Stimulated activated CD4-positive, alpha-beta T cell treated with anti-CD3 and anti-CD28 coated beads, Interleukin-2, amount 100 ng/mL, for 4 hours (primary cell): ENCODE measurements at places on chromosomes 6 and 20.

GRCh38 chr6:169075915-169076654, 177.6 kb downstream of the THBS2 start:
- DNase-seq, result no peak

- DNase-seq, result no peak
Measured at GRCh38 chr6:169157197-169158148, 96.2 kb downstream of the THBS2 start.

GRCh38 chr6:136706430-136706829, 85.8 kb downstream of the MAP3K5 start:
- no peak for DNase-seq

- no peak for DNase-seq
Measured at GRCh38 chr6:99492092-99492491, 23.1 kb downstream of the USP45 start.

- DNase-seq, result no peak
Measured at GRCh38 chr20:5135363-5136012, 8.7 kb downstream of the CDS2 start.

GRCh38 chr6:2988094-2988425, 11.6 kb upstream of the NQO2 start:
- DNase-seq, result no peak

DNA sequence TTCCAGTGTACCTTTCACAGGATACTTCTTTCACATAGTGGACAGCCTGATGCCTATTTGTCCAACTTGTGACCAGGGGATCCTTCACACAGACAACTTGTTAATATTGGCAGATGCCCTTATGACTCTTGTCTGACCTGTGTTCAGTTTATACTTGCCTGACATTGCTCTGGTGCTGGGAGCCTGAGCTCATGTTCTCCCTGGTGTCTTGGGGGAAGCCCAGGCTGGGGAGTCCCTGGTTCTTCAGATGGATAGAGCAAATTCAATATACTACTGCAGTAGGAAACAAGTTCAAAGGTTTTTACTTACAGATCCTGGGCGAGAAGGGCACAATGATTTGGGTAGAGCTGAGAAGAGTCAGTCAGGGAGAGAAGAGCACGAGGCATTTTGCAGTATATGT, 76.1 kb downstream of the NKAIN2 start:
- DNase-seq, result no peak

DNA sequence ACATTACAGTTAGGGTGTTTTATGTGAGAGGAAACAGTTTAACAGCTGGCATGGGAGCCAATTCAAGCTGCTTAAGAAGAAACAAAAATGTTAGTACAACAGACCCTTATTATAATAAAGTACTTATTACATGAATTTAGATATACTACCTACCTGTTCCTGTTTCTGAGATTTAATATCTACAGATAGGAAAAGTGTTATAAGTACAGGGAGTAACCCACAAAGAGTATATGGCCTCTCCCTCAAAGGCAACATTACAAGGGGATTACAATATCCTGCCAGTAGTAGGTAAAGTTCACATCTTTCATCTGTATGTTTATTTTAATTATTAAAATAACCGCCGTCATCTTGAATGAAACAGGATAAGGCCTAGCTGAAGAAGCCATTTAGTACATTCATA, 1.8 kb upstream of the ME1 start:
- DNase-seq, result no peak

DNA sequence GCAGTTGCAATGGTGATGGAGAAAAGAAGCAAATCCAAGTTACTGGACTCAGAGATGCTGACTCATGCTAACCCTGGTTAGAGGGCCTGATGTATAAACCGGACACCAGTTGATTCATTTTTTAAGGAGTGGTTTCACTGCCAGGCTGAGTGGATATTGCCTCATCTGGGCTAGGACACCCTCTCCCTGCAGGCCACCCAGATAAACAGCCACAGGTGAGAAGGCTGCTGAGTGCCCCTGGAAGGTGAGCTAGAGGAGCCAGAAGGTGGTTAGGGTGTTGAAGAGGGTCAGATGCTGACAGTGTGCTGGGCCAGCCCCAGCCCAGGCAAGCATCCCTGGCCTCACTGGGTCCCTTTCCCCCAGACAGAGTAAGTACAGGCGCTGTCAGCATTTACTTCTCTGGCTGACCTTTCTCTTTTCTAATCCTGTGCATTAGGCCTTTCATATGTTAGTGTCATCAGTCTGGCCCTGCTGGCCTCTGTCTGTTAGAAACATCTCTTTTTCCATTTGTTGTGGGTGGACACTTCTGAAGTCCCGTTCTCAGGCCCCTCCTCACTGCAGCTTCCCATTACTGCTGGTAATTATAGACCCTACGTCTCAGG, 13.5 kb downstream of the EPB41L1 start:
- no peak for DNase-seq

GRCh38 chr6:35449287-35449881, 2.8 kb upstream of the FANCE start:
- DNase-seq, result no peak

DNA sequence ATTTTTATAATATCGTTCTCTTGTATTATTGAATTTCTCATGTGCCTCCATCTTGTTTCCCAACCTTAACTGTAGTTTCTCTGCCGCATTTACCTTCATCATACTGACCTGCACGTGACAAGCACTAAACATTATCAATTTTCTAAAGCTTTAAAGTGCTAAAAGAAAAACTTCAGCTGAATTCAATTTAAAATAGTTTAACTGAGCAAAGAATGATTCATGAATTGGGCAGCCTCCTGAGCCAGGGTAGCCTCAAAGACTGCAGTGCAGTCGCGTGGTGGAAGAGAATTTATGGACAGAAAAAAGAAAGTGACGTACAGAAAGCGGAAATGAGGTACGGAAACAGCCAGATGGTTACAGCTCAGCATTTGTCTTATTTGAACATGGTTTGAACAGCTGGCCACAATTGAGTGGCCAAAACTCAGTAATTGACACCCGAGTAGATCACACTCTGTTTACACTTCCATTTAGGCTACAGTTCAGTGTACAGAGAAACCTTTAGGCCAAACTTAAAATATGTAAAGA, 4.2 kb upstream of the ZDHHC14 start:
- no peak for DNase-seq

GRCh38 chr6:139778688-139779087, 404.2 kb upstream of the CITED2 start:
- DNase-seq, result no peak

DNA sequence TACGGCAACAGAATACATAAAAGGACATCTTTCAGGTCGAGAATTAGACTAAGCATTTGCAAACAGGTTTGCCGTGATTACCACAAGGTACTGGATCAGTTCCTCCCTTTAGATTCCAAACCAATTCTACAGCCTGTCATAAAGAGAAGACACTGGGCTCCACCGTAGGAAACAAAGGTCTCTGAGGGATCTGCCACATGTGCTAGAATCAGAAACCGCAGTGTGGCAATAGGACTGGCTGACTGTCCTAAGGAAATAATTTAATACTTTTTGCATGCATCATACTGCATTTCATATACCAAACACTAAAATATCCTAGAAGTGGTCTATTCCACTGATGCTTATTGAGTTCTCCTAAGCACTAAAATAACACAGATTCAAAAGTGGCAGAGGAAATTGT, 59.2 kb downstream of the POPDC3 start:
- DNase-seq, result no peak

DNA sequence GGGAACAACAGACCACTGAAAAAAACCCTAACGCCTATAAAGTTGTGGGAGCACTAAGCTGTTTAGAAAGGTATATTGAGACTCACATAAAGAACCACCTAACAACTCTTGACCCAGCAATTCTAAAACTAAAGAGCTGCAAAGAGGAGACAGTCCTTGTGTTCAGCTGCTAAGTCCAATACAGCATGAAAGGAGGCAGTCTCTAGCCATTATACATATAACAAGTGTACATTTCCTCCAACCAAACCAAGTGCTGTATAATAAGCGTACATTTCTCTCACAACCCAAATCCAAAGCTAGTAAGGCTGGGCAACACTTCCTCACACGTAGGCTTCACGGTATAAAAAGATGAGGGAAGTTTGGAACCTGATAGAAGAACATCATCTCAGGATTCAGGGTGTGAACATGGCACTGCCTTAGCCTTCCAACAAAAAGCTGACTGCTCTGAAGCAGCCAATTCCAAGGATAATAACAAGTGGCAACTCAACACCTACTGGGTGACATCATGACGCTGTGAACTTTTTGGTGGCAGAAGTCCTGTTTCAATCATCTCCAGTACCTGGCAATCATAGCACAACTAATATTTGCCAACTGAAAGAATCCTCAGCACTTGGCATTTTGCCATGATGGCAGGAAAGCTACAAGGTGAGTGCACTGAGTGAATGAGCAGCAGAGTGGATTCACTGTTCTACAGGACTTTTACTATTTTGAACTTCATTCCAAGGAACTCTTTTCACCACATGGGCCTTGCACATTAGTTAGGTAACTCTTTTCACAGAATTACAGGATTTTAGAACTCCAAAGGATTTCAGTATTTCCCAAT, 16.6 kb downstream of the TBC1D20 start:
- no peak for DNase-seq

- no peak for DNase-seq
Measured at GRCh38 chr20:48956052-48956451, 34.5 kb downstream of the ARFGEF2 start.

- no peak for DNase-seq
Measured at GRCh38 chr6:35320031-35320410, 22.3 kb upstream of the PPARD start.

GRCh38 chr6:43804550-43805223, 34.7 kb downstream of the VEGFA start:
- no peak for DNase-seq

DNA sequence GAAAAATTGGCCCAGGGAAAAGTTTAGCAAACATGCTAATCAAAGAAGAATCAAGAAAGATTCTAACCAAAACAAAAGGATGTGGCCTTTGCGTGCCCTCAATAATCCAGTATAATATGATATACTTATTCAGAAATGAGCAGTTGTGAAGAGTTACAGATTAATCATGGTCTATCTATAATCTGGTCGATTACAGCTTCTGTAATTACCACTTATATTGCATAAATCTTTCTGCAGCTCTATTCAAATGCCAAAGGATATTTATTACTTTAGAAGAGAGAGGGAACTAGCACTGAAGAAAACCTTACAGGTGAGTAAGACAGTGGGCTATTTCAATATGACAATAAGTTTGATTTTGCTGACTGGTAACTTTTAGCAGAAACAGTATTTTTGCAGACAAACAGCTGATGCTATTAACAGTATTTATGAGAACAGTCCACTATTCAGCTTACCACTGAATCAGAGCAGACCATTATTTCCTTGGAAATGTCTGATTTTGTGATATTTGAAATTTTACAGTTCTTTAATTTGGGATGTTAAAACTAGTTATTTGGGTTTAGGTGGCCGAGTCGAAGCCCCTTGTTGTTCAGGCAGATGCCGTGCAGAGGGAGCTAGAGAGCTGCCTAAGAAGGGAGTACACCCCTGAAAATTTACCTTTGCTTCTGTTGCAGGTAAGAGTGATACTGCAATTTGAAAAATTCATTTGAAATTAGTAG, 92.2 kb downstream of the CEP57L1 start:
- DNase-seq, result peak; percentile 22

GRCh38 chr20:41443691-41444090, 77.1 kb upstream of the EMILIN3 start:
- no peak for DNase-seq

GRCh38 chr6:169850746-169851145, 99.3 kb downstream of the ERMARD start:
- DNase-seq, result no peak

- no peak for DNase-seq
Measured at GRCh38 chr6:112289038-112289566, 34.7 kb upstream of the LAMA4 start.

DNA sequence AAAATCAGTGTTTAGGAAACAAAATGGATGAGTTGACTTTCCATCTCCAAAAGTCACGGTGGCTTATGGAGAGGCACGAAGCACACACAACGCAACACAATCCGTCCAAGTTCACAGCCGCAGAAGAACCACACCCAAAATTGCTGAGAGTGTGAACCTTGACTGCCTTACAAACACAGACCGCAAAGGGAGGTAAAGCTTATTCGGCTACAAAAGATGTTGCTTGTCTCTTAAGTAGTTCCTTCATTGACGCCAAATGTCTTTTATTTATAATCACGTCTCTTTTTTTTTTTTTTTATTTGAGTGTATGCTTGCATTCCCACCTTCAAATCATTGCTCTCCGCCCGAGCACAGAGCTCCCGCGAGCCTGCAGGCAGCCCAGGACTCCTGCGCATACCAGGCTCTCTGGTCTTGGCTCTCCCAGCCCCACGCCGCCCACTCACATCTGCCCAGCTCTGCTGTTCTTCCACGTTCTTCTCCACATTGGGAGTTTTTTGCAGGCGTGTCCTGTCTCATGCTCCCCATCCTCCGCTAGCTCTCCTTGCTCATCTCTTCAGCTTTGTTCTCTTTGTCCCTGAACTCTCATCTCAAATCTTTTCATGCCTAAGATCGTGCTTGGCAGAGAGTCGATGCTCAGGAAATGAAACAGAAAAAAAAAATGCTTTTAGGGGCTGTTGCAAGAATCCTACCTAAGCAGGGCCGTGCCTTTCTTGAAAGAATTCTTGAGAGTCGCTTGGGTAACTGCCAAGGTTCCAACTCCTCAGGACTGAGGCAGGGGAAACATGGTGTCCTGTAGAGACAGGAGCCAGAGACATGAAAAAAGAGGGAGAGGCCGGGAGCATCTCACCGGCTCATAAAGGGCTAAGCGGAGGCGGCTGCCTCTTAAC, 25.8 kb downstream of the LY86 start:
- no peak for DNase-seq

DNA sequence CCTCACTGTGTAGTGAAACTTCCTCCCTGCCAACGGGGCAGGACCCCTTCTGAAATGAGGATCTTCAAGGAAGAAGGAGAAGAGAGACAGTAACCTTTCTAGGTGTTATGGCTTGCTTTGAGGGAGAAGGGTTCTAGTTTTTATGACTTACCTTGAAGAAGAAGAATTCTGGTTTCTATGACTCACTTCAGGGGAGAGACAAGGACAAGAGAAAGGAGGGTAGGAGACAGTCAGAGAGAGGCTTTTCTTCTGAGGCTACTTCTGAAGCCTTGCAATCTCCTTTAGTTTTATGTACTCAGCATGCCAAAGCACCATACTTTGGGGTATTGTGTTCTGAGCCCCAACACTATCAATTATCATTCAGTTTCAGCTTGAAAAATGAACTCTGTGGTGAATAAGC, 25.8 kb upstream of the IBTK start:
- no peak for DNase-seq

GRCh38 chr6:158068893-158069799, 87.5 kb downstream of the SYNJ2 start:
- DNase-seq, result no peak

GRCh38 chr6:158737710-158738615, 81.2 kb downstream of the EZR start:
- no peak for DNase-seq

DNA sequence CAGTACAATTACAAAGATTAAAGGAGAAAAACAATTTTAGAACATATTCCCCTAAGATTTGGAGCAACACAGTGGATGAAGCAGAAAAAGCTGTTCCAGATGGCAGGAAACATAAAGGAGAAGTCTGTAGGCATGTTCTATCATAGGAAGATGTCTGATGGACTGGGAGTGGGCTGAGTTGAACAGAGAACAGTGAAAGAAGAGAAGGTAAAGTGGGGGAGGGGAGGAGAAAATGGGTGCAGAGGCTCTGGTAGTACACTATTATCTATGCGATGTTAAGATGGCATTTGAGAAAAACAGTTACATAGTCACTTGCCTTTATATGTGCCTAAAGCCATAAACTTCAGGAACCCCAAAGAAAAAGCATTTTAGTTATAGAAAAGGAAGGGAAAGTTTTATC, 4.2 kb upstream of the PHIP start:
- no peak for DNase-seq

GRCh38 chr20:51659491-51660050, 108.6 kb downstream of the ATP9A start:
- DNase-seq, result no peak

- DNase-seq, result no peak
Measured at GRCh38 chr20:18639501-18639979, 51.7 kb downstream of the DTD1 start.
